ENCODE measurements at places on chromosomes 11 and 22.

- no peak for DNase-seq
These were observed 230.7 kb upstream of the CHORDC1 start for GRCh38 chr11:90453525-90453924.

DNA sequence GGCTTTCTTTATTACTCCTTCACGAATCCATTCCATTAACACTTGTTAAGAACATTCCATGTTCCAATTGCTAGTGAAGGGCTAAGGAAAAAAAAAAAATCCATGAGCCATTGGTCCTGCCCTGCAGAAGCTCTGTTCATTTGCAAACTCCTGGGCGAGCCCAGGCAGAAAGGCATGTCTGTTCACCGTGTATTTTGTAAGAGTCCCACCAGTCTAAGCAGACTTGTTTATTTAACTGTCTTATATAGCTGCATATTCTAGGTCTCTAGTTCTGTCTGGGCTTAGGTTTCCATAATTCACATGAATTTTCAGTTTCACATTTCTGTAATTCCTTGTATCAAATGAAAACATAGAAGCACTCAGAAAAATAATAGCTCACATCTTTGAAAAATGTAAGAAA lies 97.4 kb upstream of the POU2AF2 start:
- no peak for DNase-seq

GRCh38 chr11:11038352-11038751 lies 180.5 kb upstream of the ZBED5 start:
- DNase-seq = no peak

GRCh38 chr11:121352251-121352891 lies 59.8 kb downstream of the SC5D start:
- no peak for DNase-seq

- DNase-seq = no peak
These were observed 61.8 kb downstream of the SMIM38 start for GRCh38 chr11:69217276-69218105.

- no peak for DNase-seq
These were observed 183.8 kb upstream of the NTM start for GRCh38 chr11:131186629-131187101.

DNA sequence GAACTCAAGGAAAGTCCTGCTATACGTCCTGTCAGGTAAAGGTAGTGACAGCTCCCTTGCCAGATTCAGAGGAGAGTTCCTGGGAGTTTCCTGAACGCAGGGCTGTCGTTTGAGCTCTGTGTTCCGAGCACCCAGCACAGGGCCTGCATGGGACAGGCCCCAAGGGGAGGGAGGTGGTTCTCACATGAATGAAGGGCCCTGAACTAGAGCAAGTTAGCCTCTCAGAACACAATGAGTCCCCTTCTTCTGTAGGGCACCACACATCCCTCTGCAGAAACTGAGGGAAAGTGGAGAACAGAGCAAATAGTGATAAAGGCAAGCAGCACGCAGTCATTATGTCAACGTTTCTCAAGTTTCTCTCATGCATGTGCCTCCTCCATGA lies 35.3 kb downstream of the NEU3 start:
- no peak for DNase-seq

DNA sequence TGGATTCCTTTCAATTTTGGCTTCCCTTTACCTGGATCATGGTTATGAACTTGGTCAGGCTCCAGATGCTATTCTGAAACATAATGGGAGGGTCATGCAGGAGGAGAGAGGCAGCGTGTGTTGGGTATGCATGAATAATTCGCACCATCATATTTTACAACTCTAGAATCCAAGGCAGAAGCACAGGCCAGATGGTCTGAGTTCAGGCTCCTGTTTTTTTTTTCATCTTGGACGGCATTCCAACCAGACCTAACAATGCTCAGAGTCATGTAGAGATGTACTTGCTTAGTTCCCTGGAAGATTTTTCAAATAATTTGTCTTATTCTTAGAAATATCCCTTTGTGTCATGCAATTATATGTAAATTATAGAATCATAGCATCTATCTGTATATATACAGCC lies 393.5 kb downstream of the JRKL start:
- no peak for DNase-seq

All from stimulated activated CD8-positive, alpha-beta memory T cell treated with anti-CD3 and anti-CD28 coated beads, Interleukin-7, amount 100 ng/mL, for 4 hours (primary cell).